ENCODE measurements at places on chromosomes 1 and 21.
A peak's percentile ranks its signal among the peaks of the same experiment; 100 is the strongest.

DNA sequence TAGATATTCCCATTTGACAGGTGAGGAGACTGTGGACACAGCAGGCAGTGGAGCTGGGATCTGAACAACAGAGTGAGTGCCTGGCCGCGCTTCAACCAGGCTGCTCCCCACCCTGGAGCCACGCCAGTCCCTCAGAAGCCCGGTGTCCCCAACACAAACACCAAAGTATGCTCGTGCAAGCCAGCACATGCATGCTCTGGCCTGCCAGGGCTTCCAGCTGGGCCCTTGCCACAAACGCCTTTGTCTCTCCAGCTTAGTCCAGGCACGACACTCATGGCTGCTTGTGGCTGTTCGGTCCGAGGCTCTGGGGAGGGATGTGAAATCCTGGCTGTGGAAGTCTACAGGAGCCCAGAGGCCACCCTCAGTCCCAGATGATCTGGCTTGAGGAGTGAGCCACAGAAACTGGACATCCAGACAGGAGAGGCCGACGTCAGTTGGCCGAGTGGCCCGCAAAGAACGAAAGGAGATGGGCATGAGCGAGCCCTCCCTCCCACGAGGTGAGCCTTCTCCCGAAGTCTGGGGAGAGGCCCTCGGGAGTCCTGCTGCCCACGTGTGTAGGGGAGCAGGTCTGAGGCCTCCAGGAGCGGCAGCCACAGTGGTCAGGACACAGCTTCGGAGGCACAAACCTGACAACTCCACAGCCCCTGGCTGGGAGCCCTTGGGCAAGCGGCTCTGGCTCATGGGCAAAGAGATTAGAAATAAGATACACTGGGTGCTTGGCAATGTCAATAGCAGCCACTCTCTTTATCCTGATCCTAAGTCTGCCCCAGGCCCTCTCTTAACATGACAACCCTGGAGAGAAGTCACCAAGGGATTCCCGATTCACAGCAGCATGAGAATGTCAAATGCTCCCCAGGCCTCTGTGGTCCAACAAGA is 117.1 kb upstream of the IFFO2 start:
- DNase-seq, result no peak

DNA sequence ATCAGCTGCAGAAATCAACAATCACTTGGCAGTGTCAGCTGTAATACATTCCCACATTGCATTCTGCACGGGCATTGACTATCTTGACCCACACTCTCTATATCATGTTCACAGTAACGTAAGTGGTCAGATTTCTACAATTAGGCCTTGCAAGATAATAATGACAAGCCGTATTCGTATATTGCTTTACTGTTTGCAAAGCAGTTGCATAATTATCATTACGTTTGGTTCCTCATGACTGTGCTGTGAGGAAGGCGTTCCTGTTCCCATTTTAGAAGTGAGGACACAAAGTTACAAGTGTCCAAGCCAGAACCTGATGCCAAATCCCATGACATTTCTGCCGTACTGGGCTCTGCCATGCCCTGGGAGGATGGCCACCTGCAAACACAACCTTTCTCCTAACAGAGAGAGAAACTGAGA is 53.5 kb upstream of the TARBP1 start:
- no peak for DNase-seq

- peak; percentile 60 for DNase-seq
These were observed 20.5 kb upstream of the PRDM15 start for GRCh38 chr21:41899426-41900202.

- DNase-seq, result no peak
These were observed at the start of gene RASAL2 for GRCh38 chr1:178093951-178094738. Gene RASAL2, plus strand, starts transcription at chr1:178094104. Its CDS starts 389 bp downstream, at chr1:178094493.

GRCh38 chr1:151935894-151936602 is 26.7 kb upstream of the THEM4 start:
- no peak for DNase-seq

GRCh38 chr1:245416781-245417180 is 262.0 kb downstream of the KIF26B start:
- DNase-seq, result no peak

DNA sequence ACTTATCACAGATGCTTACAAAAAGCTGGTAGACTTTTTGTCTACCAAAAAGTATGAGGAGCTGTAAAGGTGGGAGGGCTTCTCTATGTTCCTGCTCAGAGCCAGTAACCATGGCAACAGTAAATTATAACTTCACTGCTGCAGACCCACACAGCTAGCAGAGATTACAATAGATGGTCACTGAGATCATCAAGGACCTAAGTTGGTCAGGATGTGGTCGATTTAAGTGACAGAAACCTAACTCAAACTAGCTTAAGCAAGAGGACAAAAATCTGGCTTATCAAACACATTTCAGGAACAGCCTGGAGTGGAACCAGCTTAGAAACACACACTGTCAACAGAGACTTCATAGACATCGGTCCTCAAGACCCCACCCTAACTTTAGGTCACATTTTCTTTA is 113.4 kb upstream of the ATP1A1 start:
- DNase-seq, result no peak

DNA sequence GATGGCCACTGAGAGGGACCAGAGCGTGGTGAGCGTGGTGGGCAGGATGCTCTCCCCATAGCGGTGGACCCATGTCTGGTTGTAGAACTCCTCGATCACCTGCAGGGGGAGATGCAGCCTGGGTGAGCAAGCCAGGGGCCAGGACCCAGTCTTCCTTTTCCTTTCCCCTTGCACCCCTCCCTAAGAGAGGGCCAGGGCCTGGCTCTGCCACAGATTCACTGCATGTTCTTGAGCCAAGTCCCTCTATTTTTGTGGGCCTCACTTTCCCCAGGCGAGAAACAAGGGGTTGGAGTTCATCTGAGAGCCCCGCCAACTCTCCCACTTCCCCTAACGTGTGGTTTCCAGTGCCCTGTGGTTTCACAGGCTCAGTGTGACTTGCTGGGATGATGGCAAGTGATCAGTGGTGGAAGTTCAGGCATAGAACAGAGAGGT is 27.5 kb downstream of the SLC2A1 start:
- DNase-seq, result peak; percentile 71

- no peak for DNase-seq
These were observed 486.9 kb upstream of the DAB1 start for GRCh38 chr1:57910782-57911181.

- no peak for DNase-seq
These were observed 39.6 kb downstream of the PDE4B start for GRCh38 chr1:65832296-65832695.

DNA sequence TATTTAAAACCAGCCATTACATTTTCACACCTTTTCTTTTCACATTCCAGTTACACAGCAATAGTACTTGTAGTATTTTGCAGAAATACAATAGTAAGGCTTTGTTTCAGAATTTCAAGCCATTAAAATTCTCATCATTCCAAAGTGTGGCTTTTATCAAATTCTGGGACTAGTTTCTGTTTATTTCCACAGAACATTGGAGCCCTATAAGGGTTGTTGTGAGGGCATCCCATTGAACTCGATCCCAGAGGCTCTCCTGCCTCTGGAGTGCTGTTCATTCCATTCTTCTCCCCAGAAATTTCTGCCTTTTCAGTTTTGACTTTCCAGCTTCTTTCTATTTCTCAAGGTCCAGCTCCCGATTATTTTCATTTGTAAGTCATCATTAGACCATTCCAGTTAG is 645.5 kb downstream of the ADGRL2 start:
- DNase-seq, result no peak

- no peak for DNase-seq
These were observed 22.5 kb downstream of the NSUN4 start for GRCh38 chr1:46363121-46363520.

- DNase-seq, result no peak
These were observed 35.1 kb downstream of the TMEM51 start for GRCh38 chr1:15188678-15189077.

DNA sequence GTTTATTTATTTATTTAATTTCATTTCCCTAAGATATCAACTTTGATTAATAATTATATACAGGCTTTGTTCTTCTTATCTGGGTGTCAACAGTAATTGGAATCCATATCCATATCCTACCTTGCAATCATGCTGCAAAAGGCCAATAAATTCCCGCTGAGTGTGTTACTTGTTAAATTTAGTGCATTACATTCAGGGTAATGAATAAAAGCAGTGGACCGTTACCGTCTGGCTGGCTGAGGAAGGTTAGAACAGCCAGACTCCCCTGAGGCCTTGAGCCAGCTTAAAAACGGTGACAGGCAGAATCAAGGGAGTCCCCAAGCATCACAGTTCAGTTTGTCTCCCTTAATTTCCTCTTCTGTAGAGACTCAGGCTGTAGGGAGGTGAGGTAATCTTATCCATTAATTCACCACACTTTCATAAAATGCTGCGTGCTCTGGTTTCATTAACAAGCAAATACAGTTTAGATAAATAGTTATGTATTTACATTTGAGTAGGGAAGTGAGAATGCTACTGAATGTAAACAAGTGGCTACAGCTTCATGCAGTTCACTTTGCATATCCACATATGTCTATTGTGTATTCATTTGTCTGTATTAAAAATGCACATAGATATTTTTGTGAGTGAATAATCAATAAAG is 888.2 kb upstream of the CXADR start:
- DNase-seq, result no peak

DNA sequence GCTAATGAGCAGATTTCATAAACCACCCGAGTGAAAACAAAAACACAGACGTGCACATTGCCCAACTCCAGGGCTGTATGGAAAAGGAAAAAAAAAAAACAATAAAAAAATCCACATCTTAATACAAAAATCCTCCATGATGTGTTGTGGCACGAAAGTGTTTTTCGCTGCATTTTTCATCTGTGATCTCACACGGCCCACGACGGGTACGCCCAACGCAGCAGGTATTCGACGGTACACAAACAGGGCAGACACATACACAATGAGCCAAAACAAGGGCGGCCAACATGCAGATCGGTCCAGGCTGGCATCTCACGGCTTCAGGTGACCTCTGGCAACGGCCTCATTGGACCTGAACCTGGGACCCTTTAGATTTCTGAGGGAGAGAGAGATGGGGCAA is 31.1 kb downstream of the CASZ1 start:
- no peak for DNase-seq

DNA sequence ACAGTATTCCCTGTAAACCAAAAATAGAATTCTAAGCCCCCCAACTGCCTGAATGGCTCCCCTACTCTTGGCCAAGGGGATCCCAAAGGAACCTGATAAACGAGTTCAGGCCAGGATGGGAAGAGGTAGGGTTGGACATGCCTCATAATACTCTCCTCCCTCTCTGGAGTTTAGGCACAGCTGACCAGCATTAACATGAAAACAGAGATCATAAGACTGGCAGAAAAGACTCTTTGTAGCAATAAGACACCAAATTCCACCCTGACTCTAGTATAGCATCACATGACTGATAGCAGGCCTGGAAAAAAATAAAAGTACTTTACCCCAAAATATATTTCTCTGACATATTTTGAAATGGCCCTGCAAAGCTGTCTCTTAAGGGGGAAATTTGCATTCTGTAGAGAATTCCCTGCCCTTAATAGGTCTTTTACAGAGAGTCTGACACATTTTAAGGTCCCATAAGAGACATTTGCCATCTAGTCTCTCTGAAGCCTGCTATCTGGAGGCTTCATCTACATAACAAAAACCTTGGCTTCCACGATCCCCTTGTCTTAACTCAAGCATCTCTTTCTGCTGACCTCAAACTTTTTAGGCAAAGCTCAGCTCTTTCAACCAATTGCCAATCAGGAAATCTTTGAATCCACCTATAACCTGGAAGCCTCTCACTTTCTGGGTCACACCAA is 55.9 kb downstream of the SIK1 start:
- no peak for DNase-seq

- DNase-seq, result no peak
These were observed 16.9 kb downstream of the ATG4C start for GRCh38 chr1:62800825-62801306.

DNA sequence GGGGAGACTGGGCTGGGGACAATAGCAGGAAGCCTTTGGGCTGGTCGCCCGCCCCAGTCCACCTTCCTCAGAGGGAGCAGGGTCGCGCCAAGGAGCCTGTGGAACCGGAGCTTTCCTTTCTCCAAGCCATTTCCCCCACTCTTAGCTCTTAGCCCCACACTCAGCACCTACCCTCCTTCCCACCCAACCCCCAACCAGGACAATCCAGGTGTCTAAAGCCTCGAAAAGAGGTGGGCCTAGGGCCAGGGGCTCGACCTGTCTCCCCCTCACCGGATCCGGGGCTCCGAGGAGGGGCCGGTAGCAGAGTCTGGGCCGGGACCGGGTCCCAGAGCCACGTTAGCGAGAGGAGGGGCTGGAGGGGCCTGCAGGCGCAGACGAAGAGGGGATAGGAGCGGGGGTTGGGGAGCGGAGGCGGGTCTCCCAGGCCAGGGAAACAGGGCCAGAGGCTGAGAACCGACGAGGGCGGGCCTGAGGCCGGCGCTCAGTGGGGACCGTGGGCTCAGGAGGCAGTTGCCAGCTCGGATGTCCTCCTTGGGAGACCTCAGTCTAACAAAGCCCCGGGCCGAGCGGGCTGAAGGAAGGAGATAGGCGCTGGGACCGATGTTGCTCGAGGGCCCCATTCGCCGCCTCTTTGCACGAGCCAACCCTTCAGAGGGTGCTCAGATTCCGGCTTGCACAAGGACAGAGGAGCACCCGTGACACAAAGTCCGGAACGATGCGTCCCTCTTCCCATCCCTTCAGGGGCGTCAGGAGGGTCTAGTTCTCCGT is 943 bp downstream of the SEMA6C start:
- no peak for DNase-seq

- peak; percentile 78 for DNase-seq
These were observed 448 bp downstream of the GATAD2B start for GRCh38 chr1:153922076-153922971.

GRCh38 chr1:65150583-65151263 is 2.7 kb downstream of the AK4 start:
- DNase-seq, result no peak

GRCh38 chr1:230899841-230900251 is 31.5 kb upstream of the C1orf198 start:
- no peak for DNase-seq

DNA sequence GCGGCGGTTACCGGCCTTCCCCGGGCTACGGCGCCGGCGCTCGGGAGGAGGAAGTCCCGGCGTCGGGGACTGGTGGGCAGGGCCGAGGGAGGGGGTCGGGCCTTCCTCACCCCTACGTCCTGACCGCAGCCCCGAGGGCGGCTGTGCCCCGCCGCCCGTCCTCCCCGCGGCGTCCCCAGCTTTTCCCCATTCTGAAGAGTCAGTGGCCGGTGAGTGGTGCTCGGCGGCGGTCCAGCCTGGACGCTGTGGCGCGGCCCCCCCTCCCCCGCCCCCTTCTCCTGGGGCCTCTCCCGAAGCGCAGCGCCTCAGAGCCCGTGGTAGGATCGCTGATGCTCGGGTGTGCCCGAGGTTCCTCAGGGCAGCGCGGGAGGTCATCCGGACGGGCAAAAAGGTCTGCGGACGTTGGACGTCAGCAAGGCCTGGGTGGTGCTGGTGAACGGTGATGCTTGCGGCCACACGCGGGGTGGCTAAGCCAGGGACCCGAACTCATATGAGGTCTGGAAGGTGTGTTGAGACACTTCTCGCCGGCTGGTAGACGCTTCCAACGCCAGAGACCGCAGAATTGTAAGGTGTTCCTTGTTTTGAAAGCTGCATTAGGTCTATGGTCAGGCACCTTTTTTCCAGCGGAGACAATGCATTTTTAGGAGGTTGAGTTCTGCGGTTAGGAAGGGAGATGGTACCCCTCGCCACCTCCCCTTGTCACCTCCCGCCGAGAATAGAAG is 725 bp downstream of the SLC25A33 start:
- peak; percentile 35 for DNase-seq
